ENCODE measurements at places on chromosomes 4 and X.
A peak's percentile ranks its signal among the peaks of the same experiment; 100 is the strongest.

DNA sequence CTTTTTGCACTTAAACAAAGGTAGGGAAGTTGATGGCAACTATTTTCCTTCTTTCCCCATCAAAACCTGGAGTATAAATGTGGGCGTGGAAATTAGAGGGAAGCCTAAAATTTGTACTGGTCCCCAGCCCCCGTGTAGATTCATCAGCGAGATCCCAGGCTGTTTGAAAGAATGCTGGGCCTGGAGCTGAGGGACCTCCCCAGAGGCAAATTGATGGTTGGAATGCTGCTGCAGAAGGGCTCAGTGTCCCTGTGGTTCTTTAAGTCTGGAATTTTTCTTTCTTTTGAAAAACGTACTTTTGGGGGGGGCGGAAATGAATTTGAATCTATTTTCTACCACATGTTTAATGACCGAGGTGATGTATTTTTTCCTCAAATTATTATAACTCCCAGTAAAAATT, 197.2 kb downstream of the CBR4 start:
- no peak for DNase-seq

- DNase-seq = peak; percentile 74
Observed at GRCh38 chr4:122151982-122152710, at the start of gene BLTP1. BLTP1 (plus strand) TSS chr4:122152331; CDS start chr4:122170648, 18,317 bp downstream.

- no peak for DNase-seq
Observed at GRCh38 chrX:14228611-14229010, 198.9 kb upstream of the GEMIN8 start.

- DNase-seq = no peak
Observed at GRCh38 chr4:147831551-147832171, 99.8 kb downstream of the ARHGAP10 start.

- no peak for DNase-seq
Observed at GRCh38 chr4:40173470-40173875, 23.4 kb upstream of the RHOH start.

- DNase-seq = no peak
Observed at GRCh38 chr4:54065282-54066087, 1.1 kb upstream of the CHIC2 start.

- DNase-seq = no peak
Observed at GRCh38 chr4:8738471-8738931, 133.1 kb downstream of the HMX1 start.

DNA sequence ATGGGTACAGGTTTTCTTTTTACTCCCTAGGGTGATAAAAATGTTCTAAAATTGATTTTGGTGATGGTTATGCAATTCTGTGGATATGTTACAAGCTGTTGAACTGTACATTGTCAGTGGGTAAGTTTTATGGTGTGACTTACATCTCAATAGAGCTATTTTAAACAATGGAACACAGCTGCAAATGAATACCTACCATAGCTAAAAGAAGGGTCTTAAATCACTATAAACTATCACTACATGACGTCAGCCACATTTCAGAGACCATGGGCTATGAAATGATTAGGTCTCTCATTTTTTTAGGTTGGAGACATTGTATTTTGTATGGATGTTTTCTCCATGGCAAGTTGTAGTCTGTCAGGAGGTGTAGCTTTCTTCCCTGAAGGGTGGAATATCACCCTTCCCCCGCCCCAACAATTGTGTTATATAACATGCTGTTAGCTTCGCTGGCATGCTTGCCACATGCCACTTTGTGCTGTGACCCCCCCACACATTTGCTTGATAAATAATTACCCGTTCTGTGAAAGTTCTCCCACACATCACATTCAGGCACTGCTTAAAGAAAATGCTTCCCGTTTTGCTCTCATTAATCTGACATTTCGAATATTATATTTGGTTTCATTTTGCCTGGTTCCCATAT, 159.7 kb downstream of the ARHGAP10 start:
- DNase-seq = no peak

DNA sequence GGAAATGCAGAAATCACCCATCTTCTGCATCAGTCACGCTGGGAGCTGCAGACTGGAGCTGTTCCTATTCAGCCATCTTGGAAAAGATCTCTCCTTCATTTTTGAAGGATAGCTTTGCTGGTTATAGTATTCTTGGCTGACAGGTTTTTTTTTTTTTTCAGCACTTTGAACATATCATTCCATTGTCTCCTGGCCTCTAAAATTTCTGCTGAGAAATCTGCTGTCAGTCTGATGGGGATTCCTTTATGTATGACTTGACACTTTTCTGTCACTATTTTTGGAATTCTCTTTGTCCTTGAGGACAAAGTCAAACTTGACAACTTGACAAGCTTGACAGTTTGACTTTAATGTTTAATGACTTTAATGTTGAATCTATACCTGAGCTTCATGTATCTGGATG, 16.8 kb downstream of the HPGDS start:
- DNase-seq = no peak

DNA sequence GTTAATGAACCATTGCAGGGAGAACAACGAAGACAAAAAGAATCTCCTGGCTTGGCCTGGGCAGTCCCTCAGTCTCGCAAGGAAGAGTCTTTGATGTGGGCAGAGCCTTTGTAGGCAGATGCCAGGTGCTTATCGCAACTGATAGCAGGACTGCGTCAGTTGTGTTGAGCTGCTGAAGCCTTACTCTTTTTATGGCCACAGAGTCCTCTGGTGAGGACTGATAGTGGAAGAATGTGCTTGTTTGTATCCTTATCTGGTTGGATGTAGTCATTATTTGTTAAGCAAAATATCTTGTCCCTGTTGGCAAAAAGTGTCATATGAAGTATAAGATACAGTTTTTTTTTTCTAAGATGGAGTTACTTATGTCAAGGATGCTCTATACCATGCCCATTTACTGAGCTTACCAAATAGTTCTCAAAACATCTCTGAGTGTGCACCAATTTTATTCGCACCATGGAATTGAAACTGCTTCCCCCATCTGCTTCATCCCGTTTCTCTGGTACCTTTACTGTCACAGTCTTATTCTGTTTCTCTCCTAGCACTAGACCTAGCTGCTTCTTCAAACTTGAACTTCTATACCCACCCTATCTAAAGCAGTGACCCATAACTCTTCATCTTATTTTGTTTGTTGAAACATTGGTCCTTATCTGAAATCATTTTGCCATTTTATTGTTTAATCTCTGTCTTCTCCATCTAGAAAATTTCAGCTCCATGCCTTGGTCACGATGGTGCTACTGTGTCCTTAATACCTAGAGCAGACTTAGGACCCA, 47.0 kb upstream of the SPRY1 start:
- no peak for DNase-seq

DNA sequence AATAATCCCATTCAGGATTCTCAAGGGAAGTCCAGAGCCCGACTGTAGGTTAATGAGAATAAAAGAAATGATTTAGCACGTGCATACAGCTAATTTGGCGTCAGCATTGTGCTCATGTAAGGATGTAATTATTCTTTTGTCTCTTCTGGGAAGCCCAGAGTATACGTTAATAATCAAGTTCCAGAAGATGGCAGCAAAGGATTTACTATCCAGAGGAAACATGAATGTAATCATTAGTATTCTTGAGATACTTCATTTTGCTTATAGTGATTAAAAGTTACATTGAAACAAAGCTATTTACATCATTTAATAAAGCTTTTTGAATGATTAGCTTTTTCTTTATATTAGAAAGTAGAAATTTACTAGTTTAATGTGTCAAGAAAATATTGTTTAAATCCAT, 27.1 kb upstream of the MAP9 start:
- no peak for DNase-seq

GRCh38 chr4:126057371-126057770, 742.6 kb downstream of the FAT4 start:
- no peak for DNase-seq

DNA sequence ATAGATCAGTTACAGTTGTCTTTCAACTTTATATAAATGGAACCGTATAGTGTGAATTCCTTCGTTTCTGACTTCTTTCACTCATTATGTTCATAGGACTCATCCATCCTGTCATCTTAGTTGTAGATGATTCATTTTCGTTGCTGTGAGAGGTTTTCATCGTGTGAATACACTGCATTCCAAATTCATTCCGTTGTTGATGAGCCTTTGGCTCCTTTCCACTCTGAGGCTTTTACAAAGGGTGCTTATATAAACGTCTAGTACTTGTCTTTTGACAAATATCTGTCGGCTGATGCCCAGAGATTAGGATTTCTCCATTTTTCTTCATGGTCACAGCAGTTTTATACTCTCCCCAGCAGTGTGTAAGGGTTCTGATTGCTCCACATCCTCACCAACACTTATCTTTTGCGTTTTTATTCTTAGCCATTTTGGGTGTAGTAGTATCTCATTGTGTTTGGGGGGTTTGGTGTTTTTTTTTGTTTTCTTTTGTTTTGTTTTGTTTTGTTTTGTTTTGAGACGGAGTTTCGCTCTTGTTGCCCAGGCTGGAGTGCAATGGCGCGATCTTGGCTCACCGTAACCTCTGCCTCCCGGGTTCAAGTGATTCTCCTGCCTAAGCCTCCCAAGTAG, 48.6 kb downstream of the LRP2BP start:
- DNase-seq = no peak

- no peak for DNase-seq
Observed at GRCh38 chrX:17021851-17022604, 75.6 kb downstream of the REPS2 start.
